ENCODE measurements at places on chromosomes 16 and 17.

GRCh38 chr17:76884995-76885893 lies 17.0 kb downstream of the MGAT5B start:
- DNase-seq: no peak

- DNase-seq: no peak
Observed at GRCh38 chr17:41824086-41824485, 11.3 kb downstream of the FKBP10 start.

GRCh38 chr17:2595716-2596115 lies 2.3 kb downstream of the PAFAH1B1 start:
- DNase-seq: no peak

GRCh38 chr17:5846001-5846400 lies 224.2 kb upstream of the WSCD1 start:
- DNase-seq: no peak

GRCh38 chr17:32124985-32125847 lies 17.1 kb upstream of the RHOT1 start:
- DNase-seq: no peak

DNA sequence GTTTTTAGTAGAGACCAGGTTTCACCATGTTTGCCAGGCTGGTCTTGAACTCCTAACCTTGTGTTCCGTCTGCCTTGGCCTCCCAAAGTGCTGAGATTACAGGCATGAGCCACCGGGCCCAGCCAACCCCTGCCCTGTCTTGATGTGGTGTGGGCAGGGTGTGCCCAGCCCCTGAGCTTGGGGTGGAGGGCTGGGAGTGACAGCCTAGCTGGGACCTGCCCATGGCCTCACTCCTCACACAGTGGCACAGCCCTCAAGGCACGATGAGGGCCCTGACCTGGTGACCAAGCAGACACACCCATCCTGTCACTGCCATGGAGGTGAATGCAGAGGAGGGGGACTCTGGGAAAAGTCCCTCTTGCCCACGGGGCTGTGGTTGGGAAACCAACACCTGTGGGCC lies 3.0 kb downstream of the IL32 start:
- no peak for DNase-seq

DNA sequence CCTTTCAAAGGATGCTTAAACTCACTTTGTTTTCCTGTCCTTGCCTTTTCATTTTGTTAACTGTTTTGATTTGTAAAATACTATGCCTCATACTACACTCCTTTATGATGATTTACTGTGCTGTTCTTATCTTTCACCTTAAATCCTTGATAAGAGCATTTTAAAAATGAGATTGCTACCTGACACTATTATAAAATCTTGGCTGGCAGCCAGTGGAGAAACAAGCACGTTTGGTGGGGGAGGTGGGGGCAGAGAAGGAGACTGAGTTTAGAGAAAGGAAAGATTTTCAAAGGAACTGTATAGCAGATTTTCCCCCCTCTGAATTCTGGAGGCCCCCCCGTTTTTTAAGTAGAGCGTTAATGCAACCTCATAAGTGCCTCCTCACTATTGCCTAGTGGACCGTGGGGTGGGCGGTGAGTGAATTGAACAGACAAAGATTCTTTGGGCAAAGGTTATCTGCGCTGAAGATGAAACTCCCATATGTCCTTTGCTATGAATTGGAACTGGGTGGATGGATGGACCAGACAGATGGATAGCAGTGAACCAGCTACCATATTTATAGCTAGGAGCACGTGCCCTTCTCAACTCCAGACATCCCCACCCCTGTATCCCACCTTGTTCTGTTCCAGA lies 200.2 kb downstream of the CCDC182 start:
- DNase-seq: no peak

- DNase-seq: no peak
Observed at GRCh38 chr17:74831444-74832146, 28.1 kb downstream of the GRIN2C start.

DNA sequence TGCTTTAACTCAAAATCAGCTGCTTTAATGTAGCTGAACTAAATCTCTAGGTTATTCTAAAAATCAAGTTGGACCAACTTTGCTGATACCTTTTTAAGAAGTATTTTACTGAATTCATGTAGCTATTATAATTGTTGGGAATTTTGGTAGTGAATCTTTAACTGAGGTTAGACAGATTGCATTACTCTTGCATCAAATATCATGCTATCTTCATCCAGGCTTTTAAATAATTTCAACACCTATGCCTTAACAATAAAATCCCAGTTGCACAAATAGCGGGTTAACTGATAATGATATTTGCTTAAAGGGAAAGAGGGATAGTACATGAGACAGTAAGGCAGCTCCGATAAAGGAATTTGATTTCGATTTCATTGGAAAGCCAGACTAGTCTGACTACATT lies 241.3 kb upstream of the TBX2 start:
- no peak for DNase-seq

DNA sequence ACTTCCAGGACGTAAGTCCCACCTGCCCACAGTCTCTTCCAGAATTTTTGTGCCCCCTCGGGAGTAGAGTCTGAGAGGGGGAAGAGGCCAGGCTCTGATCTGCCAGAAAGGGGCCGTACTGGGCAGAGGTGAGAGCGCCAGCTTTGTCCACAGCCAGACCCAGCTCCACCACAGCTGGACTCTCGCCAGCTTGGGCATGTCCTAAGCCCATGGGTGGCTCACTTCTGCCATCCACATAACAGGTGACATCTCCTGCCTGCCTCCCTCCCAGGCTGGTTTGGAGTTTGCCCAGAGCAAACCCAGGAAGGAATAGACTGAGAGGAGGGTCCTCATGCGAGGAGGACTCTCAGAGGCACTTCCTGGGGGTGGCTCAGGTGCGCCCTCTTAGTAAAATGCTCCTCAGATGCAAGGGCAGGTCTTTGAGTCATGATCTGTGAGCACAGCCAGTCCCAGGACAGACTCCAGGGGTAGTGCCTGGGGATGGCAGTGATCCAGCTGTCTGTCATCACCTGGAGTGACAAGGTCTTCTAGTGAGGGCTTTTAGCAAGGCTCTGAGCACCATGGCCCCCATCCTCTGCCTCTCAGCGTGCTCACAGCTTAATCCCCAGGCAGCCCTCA lies 89.2 kb downstream of the AMFR start:
- DNase-seq: no peak

- DNase-seq: no peak
Observed at GRCh38 chr16:27978876-27979275, 84.6 kb downstream of the GSG1L start.
